ENCODE measurements at places on chromosomes 13 and 19.

DNA sequence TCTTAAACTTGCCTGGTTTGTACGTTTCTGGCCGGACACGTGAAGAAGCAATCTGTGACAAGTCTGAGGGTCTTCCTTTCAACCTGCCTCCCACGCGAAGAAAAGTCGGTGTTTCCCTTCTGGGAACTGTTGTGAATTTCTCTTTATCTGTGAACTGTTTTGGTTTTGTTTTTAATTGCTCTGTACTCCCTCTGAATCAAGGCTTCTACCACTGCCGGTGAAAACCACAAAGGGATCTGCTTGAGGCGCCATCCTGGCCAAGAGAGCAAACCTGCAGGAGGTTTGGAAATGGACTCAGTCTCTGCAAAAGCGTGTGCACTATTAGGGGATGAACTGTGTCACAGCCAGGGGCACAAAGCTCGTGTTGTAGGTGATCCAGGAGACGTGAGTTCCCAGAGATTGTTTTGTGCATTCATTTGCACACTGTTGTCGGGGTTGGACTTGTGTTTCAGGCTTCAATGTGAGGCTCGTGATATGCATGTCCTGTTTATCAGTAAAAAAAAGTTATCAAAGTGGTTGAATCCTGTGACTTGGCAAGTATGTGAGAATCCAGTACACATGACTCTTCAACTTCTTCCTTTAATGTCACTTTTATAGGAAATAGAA lies 9.7 kb downstream of the SIGLEC8 start:
- DNase-seq, result peak; percentile 53

- no peak for DNase-seq
Measured at GRCh38 chr19:46514589-46515289, 19.1 kb upstream of the PNMA8B start.

DNA sequence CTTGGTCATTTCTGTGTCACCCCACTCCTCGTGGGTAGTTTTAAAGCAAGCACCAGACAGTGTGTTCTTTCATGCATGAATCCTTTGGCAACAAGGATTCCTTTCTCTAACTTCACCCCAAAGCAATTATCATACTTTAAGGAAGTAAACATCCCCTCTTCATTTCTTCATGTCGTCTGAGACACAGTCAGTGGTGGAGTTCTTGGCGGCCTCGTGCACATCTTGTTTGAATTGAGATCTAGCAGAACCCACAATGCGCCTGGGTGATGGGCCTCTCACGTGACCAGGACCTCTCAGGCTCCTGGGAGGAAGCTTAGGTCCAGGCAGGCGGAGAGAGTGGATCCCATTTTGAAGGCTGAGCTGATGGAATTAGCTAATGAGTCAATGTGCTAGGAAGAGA lies 2.6 kb downstream of the ACSBG2 start:
- DNase-seq, result no peak

DNA sequence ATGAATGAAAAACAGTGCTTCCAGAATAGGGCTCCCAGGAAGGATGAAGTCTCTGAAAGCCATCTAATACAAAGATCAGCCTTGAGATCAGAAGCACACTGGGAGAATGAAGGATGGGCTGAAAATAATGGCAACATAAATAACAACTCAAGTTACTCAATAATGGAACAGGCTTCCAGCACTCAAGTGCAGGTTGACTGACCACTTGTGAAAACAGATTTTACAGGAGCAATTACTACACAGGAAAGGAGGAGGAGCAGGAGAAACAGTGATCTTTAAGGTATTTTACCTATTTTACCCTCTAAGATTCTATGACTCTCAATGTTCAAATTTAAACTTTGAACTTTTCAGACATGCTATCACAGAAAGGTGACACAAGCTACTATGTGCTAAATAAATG lies 106.0 kb downstream of the USP12 start:
- DNase-seq, result no peak

- no peak for DNase-seq
Measured at GRCh38 chr13:97318532-97318931, 96.4 kb downstream of the MBNL2 start.

GRCh38 chr19:55528030-55528803 lies 8.7 kb downstream of the SBK2 start:
- no peak for DNase-seq

DNA sequence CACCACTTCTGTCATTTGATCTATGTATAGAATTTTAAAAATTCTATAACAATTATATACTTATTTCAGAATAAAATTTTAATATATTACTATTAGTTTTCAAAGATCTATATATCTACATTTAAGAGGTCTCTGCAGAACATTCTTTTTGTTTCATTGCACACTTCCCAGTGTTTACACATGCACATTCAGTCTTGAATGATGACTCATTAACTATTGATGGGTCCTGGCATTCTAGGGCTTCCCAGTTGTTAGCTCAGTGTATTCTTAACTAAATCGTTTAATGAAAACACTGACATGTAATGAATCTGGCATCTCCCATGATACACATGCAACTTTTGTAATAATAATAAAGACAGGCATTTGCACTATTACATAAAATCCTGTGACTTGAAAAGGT lies 324.6 kb downstream of the KLF12 start:
- DNase-seq, result no peak

GRCh38 chr19:45138303-45138751 lies 22.5 kb downstream of the NKPD1 start:
- DNase-seq, result no peak

GRCh38 chr13:23949200-23949599 lies 51.9 kb upstream of the C1QTNF9B start:
- DNase-seq, result no peak

DNA sequence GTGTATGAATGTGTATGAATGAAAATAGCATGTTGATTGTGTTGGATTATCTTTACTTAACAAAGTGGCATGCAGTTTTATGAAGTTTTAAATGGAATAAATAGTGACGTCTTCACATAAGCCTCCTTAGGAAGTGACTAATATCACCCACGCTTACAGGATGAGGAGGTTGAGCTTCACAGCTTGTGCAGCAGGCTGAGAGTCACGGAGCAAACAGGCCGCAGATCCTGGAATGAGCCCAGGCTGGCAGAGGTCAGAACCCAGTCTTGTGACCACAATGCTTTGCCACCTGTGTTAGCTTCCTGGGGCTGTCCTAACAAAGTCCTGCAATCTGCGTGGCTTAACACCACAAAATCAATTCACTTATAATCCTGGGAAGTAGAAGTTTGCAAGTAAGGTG lies 20.8 kb downstream of the LAIR2 start:
- no peak for DNase-seq

- no peak for DNase-seq
Measured at GRCh38 chr19:35421362-35421761, 26.7 kb upstream of the FFAR2 start.

GRCh38 chr19:44819246-44819832 lies 10.4 kb downstream of the BCAM start:
- no peak for DNase-seq

- DNase-seq, result no peak
Measured at GRCh38 chr19:55465460-55466240, 1.1 kb upstream of the C19orf85 start.

- DNase-seq, result no peak
Measured at GRCh38 chr13:91563799-91564198, 165.4 kb downstream of the GPC5 start.

DNA sequence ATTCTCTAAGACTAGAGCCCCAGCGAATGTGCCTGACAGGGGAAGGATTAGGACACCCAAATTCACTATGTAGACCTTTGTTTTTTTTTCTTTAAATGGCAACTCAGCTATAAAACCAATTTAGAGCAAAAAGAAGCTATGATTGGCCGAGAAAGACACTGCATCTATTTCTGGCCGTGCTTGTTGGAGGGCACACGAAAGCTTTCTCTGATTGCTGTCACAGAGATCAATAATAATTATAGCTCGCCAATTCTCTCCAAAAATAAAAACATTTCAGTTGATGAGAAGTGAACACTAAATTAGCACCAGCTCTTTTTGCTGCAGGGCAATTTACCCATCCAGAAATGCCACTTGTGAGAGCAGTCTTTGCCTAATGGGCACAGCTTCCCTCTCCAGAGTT lies 31.2 kb downstream of the CBY2 start:
- no peak for DNase-seq

GRCh38 chr13:100382785-100383184 lies 205.8 kb downstream of the GGACT start:
- DNase-seq, result no peak

GRCh38 chr19:53019684-53020083 lies 6.0 kb downstream of the ERVV-1 start:
- DNase-seq, result no peak

GRCh38 chr13:51158365-51158764 lies 47.3 kb upstream of the C13orf42 start:
- DNase-seq, result no peak

DNA sequence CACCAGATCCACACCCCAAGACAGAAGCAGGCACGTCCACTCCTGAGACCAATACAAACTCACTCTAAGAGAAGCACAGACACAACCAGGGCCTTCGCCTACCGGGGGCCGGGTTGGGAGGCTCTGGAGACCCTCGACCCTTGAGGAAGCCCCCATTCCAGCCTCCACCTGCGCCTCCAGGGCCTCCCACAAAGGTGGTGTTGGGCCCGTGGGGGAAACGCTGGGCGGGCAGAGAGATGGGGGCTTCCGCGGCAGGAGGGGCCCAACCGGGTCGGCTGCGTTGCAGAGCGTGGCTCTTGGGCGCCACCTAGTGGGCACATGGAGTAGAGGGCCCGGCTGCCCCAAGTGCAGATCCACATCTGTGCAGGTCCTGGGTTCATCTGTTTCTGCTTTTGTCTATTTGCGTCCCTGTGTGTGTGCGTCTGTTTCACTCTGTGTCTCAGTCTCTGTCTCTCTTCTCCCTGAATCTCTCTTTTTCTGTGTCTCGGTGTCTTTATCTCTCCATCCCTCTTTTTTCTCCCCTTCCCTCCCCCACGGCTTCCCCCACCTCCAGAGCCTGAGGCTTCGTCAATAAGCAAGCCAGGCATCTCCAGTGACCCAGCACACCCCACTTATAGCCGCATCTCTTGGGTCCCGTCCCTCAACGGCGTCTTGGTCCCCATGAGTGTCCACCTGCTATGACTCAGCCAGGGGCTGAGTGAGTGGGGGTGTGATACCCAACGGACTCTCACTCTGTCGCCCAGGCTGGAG lies 10.5 kb upstream of the TINCR start:
- peak; percentile 58 for DNase-seq

DNA sequence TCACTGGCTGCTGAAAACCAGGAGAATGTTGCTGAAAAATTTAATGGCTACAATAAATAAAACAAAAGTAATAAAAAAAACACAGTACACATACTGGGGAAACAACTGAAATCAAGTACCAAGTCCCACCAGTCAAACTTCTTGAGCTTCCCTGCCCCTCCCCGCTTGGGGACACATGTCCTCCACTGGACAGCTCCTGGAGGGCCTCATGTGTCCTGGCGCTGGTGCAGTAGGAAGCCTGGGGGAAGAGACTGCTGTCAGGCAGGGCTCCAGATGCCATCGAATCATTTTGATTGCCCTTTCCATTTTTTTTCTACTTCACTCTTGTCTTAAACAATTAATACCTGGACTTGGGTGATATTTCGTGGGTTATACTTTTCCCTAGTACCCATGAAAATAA lies 26.6 kb upstream of the SLC35E1 start:
- DNase-seq, result no peak

- no peak for DNase-seq
Measured at GRCh38 chr19:4583961-4584669, 24.6 kb upstream of the SEMA6B start.

DNA sequence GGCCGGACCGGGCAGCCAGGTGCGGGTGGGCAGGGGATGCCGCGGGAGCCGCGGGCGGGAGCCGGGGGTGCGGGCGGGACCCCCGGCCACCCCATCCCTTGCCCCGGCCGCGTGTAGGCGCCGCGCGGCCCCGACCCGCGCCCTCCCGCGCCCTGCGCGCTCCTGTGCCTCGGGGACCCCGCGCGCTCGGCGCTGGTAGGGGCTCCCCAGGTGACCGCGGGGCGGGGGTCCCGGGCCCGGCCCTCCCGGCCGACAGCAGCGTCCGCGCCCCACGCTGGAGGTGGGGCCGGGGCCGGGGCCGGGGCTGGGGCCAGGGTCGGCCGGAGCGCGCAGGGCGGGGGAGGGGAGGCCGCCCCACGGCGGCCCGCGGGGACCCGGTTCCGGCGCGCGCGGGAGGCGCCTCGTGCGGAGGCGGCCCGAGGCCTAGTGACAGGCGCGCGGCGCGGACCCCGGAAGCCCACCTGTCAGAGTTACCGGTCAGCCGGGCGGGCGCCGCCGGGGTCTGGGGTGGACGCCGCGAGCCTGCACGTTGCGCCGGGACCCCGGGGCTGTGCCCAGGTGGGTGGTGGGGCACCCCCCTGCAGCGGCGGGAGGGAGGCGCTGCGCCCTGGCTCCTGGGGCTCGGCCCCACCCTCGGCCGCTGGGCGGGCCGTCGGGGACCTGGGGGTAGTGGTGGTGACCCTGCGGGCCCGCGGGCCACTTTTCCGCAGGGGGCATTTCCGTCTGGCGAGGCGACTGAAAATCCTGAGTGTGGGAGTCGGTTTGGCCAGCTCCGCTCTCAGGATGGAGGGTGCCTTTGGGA lies 518 bp downstream of the TFDP1 start:
- no peak for DNase-seq

DNA sequence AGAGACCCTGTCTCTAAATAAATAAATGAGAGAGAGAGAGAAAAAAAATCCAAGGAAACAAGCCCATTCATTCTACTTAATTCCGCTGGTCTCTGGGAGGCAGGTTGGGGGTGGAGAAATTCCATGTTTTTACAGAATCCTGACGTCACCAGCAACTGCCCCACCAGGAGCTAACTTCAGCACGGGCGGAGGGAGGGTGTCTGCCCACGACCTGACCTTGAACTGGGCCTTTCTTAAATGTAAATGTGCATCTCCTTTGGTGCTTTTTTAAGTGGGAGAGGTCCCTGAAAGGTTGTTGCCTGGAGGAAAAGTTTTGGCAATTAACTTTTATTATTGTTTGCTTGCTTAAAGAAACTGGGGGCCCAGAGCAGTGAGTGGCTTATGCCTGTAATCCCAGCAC lies 15.5 kb downstream of the KLF2 start:
- no peak for DNase-seq

- DNase-seq, result no peak
Measured at GRCh38 chr19:30854207-30854606, 482.0 kb downstream of the ZNF536 start.

DNA sequence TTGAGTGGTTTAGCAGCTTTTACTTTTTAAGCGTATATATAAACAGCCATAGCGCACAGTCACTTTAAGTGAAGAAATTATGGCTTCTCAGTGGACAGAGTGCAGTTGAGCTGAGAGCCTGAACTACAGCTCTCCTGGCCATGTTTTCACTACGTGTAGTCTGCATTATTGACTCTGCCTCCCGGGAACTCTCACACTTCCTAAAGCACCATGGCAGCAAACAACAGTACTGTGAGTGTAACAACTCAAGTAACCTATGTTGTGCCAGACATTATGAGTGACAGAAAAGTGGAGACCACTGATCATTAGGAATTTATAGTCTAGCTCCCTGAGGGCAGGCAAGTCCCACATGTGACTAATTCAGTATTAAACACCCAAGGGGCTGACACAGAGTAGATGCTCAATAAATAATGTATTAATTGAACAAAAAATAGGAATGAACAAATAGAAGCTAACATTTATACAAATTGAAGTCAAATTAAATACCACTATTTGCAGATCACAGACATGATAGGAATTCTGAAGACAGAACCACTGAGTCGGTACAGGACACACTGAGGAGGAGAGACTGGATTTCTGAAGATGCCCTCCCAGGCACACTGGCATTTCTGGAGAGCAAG lies 19.7 kb downstream of the EFNB2 start:
- DNase-seq, result no peak

- DNase-seq, result no peak
Measured at GRCh38 chr13:97749174-97749573, 204.3 kb upstream of the IPO5 start.

Data from stimulated activated CD8-positive, alpha-beta memory T cell treated with anti-CD3 and anti-CD28 coated beads, Interleukin-4, amount 100 ng/mL, for 24 hours (primary cell).